Activated CD4-positive, alpha-beta T cell treated with anti-CD3 and anti-CD28 coated beads for 36 hours (primary cell): ENCODE measurements at places on chromosomes 11 and 22. TPM values are rescaled to one million over a fixed set of nuclear protein-coding genes. Genes with fewer than 3 reads are reported as not detected.

NCAM1 gene
- total RNA-seq, result 0.09 TPM

KCNQ1OT1 gene
- total RNA-seq, result 0.16 TPM

SMIM35 gene
- total RNA-seq, result not detected

C11orf86 gene
- not detected for total RNA-seq

FGF19 gene
- not detected for total RNA-seq

F2 gene
- total RNA-seq, result not detected

APOL5 gene
- total RNA-seq, result not detected

APLP2 gene
- total RNA-seq, result 40.2 TPM

AMBRA1 gene
- 24.8 TPM for total RNA-seq

TEF gene
- total RNA-seq, result 1.7 TPM

HMOX1 gene
- 0.30 TPM for total RNA-seq

MAPK11 gene
- 11.6 TPM for total RNA-seq

ENTHD1 gene
- total RNA-seq, result 0.70 TPM

ZNF215 gene
- 3.6 TPM for total RNA-seq

LRRC4C gene
- total RNA-seq, result not detected

OR52I1 gene
- not detected for total RNA-seq

OR8D1 gene
- total RNA-seq, result not detected

CATSPER1 gene
- not detected for total RNA-seq

CDC42EP1 gene
- total RNA-seq, result 0.83 TPM

TMEM80 gene
- 11.9 TPM for total RNA-seq

TMEM191C gene
- 1.1 TPM for total RNA-seq

NUP160 gene
- 84.5 TPM for total RNA-seq

TSGA10IP gene
- not detected for total RNA-seq

OR5A1 gene
- total RNA-seq, result not detected

BTG4 gene
- not detected for total RNA-seq

MIOX gene
- 0.32 TPM for total RNA-seq
